ENCODE measurements at places on chromosomes 6 and 20.

DNA sequence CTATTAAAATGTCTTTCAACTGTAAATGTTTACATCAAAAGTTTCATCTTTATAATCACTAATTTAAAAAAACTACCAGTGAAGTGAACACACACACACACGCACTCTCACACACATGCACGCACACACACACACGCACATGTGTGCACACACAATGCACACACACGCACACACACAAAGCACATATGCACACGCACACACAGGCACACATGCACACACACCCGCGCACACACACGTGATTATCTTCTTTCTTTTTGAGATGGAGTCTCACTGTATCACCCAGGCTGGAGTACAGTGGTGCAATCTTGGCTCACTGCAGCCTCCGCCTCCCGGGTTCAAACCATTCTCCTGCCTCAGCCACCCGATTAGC is 80.0 kb upstream of the FRMD1 start:
- DNase-seq = no peak

- DNase-seq = no peak
These were observed 148.2 kb downstream of the PREX1 start for GRCh38 chr20:48679599-48679998.

DNA sequence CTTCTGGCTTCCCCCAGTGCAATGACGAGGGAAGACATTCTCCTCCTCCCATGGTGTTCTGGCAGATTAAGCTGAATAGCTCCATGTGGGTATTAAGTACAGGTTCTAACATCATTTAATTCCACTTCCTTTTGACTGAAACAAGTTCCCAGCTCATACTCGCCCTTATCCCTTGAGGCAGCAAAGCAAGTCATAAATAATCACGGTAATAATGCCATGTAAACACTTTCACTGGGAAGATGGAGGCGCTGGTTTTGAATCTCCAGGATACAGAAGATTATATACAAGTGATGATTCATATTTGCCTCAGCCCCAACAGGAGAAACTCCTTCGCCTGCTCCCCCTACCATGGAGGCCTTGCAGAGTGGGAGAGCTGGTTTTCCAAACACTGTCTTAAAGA is 141.3 kb downstream of the PXDC1 start:
- DNase-seq = no peak

GRCh38 chr20:21102603-21103311 is 3.4 kb downstream of the LINC00237 start:
- peak; percentile 8 for DNase-seq

DNA sequence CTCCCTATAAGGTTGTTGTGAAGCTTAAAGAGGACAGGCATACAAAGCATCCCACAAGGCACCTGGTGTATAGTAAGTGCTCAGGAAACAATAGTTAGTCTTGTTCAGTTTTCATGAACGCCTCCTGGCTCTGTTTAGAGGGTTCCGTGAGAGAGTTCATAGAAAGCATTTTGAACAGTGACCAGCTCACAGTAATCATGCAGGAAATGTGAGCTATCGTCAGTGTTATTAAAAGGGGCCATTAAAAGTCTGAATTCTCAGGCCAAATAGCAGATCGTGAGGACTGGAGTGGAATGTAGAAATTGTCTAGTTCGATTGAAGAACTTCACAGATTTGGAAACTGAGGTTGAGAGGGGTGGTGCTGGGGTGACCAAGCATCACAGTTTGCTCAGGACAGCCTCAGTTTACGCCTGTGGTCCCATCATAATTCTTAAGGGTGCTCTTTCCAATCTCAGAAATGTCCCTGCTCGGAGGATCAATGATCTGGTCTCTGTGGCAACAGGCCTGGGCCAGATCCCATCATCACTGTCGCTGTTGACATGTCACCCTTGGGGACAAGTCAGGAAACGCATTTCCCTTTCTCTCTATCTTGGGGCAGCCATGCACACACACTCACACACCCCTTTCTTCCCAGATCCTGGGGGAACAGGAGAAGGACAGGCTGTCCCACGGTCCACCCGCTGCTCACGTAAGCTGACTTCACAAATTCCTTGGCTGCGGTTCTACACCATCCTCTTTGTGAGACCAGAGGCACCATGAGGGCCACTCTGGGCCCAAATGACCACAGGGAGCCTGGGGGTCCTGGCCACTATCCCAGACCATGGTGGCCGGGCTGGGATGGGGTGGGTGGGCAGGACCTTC is 7.2 kb downstream of the TGM2 start:
- DNase-seq = no peak

DNA sequence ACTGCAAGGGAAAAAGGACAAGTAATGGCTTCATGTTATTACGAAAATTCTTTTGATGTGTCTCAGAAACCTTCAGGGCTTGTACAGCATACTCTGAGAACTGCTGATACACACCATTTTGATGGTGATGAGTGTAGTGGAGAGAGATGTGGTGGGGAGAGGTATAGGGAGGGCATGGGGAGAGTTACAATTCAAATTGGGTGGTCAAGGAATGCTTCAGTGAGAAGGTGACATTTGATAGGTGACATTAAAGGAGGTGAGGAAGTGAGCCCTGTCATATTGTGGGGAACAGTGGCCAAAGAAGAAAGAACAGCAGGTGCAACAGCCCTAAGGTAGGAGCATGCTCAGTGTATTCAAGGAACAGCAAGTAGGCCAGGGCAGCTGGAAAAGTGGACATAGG is 318.9 kb downstream of the CLIC5 start:
- DNase-seq = no peak

- DNase-seq = peak; percentile 86
These were observed 50.9 kb upstream of the EZR start for GRCh38 chr6:158869826-158870648.

GRCh38 chr6:134196568-134197193 is 121.2 kb downstream of the SGK1 start:
- DNase-seq = no peak

- DNase-seq = peak; percentile 80
These were observed 11.3 kb downstream of the TFAP2A start for GRCh38 chr6:10403385-10404106.

DNA sequence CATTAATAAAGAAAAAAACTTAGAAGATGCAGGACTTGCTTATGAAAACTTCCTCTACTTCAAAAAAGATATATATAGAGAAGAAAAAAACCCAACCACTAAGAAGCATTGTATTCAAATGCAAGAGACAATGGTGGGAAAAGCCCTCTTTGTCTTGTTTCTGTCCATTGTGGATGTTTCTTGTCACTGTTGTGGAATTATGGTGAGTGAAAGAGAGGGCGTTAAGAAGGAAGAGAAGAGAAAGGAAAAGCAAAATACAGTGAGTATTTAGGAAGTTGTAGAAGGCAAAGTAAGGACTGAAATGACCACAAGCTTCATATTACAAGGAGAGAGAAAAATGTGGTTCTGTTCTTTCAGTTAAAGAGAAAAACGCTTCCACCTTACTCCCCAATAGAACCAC is 14.1 kb upstream of the THBD start:
- DNase-seq = peak; percentile 55

DNA sequence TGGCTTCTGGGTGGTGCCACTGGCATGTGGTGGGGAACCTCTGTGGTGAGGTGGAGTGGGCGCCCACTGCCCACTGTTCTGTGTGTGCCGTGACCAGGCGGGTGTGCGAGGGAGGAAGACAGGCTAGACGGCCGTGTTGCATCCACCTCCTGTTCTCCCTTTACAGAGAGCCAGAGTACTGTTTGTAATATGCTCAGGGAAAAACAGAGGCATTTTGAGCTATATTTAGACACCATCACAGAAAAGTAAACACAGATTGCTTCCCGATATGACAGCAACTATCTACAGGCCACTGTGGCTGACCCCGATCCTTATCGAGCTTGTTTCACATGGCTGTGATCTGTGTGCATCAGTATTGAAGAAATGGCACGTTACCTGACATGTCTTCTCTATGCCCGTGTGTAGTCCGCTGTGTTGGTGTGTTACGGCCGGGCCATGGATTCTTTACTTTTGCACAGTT is 45.6 kb downstream of the ARID1B start:
- no peak for DNase-seq

DNA sequence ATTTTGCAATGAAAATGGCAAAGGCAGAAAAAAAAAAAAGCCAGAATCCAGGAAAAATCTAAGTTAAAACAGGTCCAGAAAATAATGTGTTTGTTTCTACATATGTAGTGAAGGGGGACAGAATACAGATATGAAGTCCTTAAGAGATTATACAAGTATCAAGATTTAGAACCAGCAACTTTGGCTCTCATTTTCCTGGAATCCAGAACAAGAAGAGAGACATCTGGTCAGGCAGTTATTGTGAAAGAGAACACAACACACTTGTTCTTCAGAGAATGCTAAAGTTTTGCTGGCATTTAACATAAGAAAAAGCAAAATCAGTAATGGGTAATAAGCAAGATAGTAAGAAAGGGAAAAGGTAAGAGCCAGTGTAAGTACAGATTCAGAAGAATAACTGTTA is 21.1 kb downstream of the BAG2 start:
- no peak for DNase-seq

DNA sequence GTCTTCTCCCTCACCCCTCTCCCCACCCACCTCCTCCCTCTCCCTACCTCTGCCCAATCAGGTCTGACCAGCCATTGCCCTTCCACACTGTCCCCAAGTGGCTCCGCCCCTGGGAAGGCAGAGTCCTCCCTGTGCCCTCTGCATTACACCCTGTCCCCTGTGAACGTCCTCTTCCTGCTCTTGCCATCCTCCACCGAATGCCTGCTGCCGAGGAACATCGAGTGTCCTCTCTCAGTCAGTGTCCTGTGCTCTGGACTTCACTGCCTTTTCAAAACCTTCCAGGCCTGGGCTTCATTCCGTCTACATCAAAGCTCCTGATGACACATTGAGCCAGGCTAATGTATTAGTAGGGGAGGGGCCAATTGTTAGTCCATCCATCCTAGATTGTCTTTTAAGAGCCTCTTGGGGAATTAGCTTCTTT is 3.3 kb upstream of the PACSIN1 start:
- no peak for DNase-seq

DNA sequence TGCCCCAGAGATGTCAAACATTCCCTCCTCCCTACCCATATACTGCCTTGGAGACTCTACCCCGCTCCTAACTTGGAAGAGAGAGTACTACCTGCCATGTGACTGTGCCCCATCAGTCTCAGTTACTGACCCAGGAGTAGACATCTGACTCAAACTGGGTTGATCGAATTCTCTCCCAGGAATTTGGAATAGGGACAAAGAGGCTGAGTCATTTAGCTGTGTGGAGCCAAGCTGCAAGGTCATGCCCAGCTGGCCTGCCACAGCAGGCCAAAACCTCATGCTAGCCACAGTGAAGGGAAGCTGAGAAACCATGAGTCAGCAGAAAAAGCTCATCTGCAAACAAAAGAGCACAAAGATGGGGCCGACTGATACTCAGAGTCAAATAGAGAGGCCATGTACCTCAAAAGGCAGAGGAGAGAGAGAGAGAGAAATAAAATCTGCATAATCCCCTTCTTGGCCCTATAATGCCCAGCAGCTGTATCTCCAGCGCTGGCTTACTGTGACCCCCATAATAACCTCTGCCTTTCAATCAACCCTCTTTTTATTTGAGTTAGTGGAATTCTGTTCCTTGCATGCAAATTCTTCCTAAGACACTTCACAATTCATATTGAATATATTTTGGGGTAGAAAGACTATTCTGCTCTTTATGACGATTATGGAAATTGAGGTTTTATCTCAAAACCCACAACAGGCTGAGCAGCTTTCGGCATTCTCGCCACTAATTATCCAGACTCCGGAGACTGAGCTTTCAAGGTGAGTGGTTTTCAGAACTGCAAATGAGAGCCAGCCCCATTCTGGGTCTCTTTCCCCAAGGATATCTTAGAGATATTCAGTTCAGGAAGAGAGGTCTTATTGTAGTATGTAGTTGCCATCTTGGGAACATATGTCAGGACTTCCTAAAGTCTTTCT is 21.4 kb upstream of the AKIRIN2 start:
- peak; percentile 22 for DNase-seq

DNA sequence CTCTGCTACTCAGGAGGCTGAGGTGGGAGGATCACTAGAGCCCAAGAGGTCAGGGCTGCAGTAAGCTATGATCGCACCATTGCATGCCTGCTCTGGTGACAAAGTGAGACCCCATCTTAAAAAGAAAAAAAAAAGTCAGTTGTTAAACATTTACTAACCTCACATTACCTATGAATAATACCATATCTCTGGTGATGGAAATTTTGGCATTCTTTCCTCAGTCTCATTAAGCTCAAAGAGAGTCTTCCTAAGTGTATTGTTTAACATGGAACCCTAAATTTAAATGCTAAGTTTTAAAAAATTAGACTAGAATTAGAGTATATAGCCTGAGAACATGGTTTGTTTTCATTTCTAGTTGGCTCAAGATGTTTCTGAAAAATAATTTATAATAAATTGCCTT is 11.3 kb upstream of the BFSP1 start:
- DNase-seq = no peak

- no peak for DNase-seq
These were observed 32.6 kb downstream of the CLIC5 start for GRCh38 chr6:45983062-45983461.

- no peak for DNase-seq
These were observed 121.1 kb downstream of the PLEKHG1 start for GRCh38 chr6:150720774-150721233.

- no peak for DNase-seq
These were observed 38.3 kb upstream of the PDYN start for GRCh38 chr20:2032168-2032567.

GRCh38 chr6:17483391-17484016 is 90.1 kb downstream of the CAP2 start:
- DNase-seq = no peak

GRCh38 chr6:151690303-151690702 is 117.2 kb upstream of the ESR1 start:
- no peak for DNase-seq

DNA sequence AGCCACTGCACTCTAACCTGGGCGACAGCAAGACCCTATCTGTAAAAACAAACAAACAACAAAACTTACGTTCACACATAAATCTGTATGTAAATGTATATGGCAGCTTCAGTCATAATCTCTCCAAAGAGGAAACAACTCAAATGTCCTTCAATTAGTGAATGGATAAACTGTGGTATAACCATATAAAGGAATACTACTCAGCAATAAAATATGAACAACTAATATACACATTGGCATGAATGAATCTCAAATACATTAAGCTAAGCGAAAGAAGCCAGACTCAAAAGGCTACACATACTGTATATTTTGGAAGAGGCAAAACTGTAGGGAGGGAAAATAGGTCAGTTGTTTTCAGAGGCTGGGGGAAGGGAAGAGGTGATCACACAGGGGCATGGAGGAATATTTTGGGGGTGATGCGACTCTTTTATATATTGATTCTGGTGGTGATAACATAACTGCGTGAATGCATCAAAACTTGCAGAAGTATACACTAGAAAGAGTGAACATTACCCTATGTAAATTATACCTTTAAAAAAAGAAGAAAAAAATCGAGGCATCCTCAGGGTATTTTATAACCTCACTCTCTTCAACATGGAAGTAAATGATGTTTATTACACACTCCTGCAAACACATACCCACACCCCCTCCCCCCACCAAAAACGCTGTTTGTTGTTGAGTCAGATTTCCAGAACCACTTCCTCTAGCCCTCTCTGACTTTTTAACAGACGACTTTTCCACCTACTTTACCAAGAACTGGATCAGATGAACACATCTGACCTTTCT is 115.2 kb upstream of the RNF24 start:
- DNase-seq = no peak

GRCh38 chr20:1423625-1424106 is 30.8 kb upstream of the FKBP1A start:
- DNase-seq = no peak

- DNase-seq = no peak
These were observed 253.4 kb downstream of the HACE1 start for GRCh38 chr6:104606361-104606760.

Measured in Kasumi-1 (cell line).